NCI-H1417 treated with DMSO at 0.1 percent for 48 hours (cell line): ENCODE measurements at places on chromosomes 16 and 17.

DNA sequence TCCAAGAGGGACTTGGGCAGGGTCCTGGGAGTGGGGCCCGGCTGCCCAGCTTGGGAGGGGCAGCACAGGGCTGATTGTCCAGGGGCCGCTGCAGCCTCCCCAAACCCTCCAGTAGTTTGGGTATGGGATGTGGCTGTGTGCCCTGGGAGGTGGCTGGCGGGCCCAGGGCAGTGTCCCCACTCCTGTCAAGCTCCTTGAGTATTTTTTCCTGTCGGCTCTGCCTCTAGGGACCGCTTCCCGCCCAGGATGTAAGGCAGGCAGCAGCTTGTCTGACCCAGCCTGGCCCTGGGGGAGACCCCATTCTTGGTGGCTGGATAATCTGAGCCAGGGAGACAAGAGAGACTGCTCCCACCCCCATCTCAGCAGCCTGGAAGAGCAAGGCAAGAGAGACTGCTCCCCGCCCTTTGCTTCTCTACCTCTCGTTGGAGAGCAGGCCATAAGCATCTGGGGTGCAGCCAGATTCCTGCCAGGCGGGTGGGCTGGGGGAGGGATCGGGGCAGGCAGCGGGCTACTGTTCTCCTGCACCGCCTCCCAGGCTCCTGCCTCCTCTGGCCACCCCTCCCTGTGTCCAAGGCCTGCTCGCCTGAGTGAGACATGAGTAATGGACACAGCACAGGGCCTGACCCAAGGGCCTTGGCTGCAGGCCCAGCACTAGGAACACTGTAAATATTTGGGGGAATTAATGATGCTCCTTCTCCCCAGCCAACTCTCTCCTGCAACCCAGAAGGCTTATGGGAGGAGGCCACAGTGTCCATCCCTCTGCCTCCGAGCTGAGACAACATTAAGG lies 18.4 kb upstream of the ITGA3 start:
- DNase-seq, result no peak

DNA sequence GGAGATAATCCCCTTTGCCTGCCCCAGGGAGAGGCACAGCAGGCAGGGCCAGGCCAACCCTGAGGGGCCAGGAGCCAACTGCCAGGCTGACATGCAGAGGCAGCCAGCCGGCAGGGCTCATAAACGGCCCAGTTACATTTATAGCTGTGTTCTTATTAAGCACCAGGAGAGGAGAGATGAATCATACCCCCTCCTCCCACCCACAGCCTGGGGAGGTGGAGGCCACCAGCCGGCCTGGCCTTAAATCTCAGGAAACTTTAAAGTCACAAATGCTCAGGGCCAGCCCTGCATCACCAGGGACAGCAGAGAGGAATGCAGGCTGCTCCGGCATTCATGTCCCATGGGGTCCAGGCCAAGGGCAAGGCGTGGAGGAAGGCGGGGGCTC lies 177.2 kb downstream of the TMEM132E start:
- DNase-seq, result no peak

DNA sequence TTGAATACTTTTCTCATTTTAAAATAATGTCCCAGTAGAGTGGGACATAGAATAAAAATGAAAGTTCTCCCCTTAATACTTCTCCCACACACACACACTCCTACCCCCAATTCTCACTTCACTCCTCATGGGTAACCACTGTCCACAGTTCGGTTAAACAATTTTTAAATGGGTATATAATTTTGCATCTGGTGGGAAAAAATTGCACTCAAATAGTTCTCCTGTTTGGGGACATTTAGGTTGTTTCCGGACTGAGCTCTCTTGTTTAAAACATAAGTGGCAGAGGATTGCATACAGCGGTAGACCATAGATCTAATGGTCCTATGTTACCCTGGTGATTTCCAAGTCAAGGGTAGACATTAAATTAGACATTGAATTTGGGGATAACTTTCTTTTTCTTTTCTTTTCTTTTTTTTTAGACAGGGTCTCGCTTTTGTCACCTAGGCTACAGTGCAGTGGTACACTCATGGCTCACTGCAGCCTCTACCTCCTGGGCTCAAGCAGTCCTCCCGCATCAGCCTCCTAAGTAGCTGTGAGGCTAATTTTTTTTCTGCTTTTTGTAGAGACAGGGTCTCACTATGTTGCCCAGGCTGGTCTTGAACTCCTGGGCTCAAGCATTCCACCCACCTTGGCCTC lies 138.3 kb downstream of the SOCS1 start:
- no peak for DNase-seq

GRCh38 chr17:75996665-75997590 lies 3.7 kb upstream of the CDK3 start:
- no peak for DNase-seq

DNA sequence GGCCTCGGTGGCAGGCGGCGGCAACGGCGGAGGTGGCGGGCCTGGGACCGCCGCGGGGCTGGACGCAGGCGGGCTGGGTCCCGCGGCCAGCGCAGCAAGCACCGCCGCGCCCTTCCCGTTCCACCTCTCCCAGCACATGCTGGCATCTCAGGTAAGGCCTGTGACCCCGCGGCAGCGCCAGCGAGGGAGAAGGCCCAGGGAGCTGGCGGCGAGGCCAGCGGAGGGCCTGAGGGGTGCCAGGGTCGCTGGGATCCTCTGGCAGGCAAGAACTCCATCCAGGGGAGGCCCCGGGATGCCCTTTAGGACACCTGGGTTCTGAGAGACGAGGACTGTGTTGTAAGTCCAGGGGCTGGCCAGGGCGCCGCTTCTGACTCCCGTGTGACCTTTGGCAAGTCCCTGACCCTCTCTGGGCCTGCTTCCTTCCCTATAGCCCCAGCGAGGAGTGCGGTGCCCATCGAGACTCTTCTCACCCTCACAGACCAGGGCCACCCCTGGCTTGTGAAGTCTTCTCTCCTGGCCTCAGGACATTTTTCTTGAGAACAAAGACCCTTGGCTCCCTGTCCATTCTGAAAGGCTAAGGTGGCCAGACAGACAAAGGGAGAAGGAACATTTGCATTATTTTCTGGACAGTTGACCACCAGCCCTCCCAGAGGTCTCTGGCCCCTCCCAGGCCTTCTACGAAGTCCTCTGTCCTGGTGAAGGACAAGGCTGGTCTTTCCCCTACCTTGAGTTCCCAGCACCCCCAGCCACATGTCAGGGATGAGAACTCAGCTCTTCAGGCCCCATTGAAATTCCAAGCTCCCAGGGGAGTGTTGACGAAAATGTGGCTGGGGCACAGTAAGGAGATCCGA lies 6.3 kb downstream of the TBX2 start:
- DNase-seq, result no peak

DNA sequence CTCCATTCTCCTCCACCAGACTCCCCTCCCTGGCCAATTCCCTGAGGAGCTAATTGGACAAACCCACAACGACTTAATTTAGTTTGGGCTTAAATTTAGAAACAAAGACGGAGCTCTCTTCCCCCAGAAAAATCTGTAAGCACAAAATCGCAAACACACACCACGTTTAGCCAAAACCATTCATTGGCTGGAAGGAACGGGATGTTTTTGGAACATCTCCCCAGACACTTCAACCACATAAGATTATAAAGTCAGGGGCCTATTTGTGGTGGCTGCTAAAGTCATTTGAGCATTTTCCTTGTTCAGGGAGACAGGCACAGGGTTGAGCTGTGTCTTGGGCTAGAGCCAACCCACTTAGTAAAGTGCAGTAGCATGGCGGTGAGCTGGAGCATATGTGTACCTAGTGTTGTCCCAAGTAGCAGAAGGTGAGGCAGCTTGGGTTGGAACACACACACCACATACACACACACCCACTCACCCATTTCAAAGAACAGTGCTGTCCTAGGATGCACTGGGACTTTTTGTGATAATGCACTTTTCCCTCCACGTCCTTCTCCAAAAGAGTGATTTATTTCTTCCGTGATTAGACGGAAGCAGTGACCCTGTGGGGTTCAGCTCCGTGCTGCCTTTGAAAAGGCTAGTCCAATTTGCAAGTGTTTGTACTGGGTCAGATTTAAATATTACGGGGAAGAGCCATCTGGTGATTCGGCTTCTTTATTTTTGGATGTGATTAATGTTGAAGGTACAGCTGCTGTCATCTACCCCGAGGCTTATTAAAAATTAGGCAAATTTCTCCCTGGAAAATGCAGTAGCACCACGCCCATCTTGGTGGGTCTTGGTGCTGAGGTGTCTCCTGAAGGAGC lies 32.2 kb downstream of the ELAC2 start:
- DNase-seq, result no peak
